ENCODE measurements at places on chromosomes 1 and 21.

DNA sequence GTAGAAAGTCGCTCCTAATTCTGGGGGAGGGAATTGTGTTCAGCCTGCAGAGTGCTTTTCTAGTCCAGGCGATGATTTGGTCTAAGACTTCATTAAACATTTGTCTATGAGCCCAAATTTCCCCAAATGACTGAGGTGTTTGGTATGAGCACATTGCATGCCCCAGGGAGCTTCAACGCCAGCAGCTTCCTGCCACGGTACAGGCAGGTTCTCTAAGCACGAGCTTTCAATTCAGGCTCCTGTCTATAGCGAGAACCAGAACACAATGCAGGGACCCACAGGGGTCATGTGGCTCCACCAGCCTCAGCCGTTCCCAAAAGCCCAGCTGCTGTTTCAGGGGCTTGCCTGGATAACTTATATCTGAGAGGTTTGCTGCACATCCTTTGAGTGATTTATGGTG is 34.1 kb upstream of the H6PD start:
- DNase-seq, result no peak

DNA sequence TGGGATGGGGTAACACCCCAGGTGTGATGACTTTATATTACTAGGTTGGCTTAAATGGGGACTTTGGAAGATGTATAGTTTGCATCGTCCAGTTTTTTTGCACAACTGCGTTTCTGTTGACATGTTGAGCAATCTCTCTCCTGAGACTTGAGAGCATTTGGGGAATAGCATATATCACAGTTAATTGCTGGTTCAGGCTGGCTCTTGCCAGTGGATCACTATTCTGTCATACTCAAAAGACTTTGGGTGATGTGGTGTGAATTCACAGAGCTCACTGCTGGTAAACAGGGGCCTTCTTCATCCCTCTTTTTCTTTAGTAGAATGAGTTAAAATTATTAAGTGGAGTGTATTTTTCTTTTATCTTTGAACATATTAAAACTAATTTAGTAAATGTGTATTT is 44.3 kb downstream of the LHX9 start:
- no peak for DNase-seq

- DNase-seq, result no peak
These were observed 38.6 kb downstream of the BRINP2 start for GRCh38 chr1:177209357-177209756.

GRCh38 chr1:100721526-100722207 is 2.1 kb downstream of the VCAM1 start:
- DNase-seq, result no peak

DNA sequence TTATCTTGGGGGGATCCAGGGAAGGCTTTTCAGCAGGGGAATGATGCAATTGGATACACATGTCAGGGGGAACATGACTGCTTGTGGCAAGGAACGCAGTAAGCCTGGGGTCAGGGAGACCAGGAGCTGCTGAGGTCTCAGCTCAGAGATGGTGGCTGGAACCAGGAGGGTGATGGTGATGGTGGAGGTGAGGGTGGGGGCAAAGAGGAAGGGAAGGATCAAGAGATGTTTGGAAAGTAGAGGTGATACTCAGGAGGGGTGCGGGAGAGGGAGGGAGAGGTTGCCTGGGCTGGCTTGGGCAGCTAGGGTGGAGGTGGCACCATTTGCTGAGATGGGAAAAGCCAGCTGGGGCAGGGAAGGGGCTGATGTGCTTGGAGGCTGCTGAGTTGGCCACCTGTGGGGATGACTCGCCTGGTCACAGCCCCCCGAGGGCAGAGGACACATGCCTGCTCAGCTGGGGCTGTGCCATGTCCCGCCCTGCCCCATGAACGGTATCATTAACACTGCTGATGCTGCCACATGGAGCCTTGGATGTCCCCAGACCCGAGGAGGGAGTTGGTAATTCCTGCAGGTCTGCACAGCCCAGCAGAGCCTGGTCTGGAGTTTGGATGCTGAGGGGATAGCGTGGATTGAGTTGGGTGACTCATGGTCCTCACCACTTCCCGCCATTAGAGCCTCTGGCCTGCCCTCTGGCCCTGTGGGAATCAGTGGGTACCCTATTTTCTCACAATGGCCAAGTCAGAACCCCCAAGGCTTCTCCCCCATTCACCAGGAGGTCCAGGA is 6.3 kb upstream of the PADI1 start:
- DNase-seq, result no peak

GRCh38 chr1:8170059-8170835 is 144.1 kb upstream of the ERRFI1 start:
- DNase-seq, result no peak

DNA sequence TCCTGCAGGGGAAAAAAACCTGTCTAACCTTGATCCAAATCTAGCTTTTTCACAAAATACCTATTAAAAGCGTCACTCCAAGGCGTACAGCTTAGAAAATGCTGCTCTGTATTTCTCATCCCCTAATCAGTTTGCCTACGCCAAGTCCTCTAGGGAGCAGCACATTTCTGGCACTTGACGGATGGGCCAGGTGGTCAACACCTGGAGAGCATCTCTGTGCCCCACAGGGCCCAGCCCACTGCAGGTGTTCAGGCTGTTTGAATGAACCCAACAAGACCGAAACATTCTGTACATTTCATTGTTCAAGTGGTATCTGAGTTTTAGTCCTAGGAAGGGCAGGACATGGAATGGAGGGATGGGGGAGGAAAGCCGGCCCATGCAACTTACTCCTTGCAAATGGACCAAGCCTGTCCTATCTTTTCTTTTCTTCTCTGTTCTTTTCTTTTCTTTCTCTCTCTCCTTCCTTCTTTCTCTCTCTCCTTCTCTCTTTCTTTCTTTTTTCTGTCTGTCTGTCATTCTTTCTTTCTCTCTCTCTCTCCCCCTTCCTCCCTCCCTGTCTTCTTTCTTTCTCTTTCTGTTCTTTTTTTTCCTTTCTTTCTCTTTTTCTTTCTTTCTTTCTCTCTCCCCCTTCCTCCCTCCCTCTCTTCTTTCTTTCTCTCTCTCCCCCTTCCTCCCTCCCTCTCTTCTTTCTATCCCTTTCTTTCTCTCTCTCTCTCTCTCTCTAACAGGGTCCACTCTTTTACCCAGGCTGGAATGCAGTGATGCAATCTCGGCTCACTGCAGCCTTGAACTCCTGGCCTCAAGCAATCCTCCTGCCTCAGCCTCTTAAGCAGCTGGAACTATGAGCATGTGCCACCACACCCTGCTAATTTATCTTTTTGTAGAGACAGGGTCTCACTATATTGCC is 29.1 kb downstream of the IGFN1 start:
- DNase-seq, result no peak

DNA sequence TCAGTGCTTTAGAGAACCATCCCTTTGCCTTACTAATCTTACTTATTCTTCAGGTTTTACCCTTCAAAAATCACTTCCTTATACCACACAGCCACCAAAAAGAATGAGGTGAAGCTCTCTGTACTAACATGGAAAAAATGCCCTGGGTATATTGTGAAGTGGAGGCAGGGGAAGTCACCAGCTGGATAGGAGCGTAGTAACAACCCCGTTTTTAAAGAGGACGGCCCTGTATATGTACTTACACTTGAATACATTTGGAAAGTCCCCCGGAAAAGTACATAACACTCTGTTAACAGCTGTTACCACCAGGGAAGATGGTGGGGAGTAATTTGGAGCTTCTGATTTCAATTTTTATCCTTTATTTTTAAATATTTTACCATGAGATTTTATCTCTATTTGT is 28.2 kb upstream of the KHDRBS1 start:
- no peak for DNase-seq

GRCh38 chr1:56095696-56096665 is 483.4 kb downstream of the PLPP3 start:
- DNase-seq, result no peak

DNA sequence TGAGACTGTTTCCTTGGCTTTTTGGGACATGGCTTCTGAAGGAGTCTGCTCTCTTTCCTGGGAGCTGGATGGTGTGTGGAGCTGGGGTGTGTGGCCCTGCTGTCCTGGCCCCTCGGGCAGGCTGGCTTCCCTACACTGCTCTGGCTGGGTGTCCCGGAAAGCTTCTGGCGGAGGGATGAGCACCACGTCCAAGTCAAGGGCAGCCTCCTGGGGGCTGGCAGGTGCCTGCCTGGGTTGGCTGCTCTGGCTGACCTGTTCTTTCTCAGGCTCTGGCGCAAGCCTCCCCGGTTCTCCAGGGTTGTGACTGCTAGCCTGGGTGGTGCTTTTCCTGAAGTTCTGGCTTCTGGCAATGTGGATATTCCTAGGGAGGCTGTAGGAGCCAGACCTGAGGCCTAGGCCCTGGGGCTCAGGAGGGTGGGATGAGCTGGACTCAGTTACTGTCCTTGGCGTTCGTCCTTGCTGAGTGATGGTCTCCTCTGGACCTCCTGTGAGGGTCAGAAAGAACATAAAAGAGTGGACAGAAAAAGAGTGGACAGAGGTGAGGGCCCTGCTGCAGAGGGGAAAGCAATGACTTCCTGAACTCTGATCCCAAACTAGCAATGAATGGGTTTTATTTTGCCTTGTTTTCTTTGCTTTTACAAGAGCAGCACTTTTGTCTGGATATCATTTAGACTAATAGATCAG is 9.4 kb downstream of the C1orf116 start:
- DNase-seq, result no peak

DNA sequence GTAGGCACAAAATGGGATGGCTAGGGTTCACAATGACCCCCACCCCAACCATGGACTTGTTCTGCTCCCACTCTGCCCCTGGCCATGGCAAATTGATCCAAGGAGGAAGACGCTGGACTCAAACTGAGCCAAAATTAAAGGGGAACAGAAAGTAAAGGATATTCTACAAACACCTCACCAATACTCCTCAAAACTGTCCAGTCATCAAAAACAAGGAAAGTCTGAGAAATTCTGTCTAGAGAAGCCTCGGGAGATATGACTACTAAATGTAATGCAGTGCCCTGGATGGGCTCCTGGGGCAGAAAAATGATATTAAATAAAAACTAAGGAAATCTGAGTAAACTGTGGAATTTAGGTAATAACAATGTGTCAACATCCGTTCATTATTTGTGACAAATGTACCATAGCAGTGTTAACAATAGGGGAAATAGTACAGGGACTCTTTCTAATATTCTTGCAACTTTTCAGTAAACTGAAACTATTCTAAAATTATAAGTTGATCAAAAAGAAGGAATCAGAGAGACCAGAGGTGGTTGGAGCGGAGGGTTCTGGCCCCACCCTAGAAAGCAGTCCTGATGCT is 45.0 kb downstream of the MIS18A start:
- no peak for DNase-seq

DNA sequence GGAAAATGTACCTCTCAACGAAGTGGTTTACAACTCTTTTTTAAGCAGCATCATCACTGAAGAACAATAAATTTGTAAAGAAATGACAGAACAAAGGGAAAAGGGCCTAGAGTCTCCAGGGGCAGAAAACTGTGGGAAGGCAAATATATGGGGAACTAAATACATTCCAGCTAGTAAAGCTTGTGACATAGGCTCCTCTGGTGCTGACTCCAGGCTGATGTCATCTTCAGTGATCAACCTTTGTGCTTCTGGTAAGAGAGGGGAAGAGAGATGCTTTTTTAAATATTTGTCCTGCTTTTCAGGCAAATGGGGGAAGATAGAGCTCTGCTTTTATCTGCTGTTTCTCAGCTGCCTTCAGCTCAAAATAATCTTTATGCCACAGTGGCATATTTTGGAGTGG is 323.2 kb downstream of the LRRIQ3 start:
- no peak for DNase-seq

DNA sequence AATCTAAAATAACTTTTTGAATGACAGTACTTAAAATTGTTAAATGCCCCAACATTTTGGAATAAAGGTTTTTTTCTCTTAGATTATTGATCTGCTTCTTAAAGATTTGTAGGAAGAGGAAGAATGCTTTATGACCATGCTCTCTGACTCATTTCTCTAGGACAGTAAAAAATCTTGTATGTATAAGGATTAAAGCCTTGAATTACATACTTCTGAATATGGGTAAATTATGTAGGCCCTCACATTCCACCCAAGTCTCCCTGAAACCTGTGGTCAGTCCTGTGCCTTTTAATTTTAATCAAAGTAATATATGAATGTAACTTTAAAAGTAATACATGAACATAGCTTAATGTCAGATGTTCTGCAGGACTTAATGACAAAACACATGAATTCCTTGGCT is 50.5 kb downstream of the ABCD3 start:
- DNase-seq, result no peak

GRCh38 chr21:35120631-35121180 is 71.6 kb upstream of the RUNX1 start:
- no peak for DNase-seq

DNA sequence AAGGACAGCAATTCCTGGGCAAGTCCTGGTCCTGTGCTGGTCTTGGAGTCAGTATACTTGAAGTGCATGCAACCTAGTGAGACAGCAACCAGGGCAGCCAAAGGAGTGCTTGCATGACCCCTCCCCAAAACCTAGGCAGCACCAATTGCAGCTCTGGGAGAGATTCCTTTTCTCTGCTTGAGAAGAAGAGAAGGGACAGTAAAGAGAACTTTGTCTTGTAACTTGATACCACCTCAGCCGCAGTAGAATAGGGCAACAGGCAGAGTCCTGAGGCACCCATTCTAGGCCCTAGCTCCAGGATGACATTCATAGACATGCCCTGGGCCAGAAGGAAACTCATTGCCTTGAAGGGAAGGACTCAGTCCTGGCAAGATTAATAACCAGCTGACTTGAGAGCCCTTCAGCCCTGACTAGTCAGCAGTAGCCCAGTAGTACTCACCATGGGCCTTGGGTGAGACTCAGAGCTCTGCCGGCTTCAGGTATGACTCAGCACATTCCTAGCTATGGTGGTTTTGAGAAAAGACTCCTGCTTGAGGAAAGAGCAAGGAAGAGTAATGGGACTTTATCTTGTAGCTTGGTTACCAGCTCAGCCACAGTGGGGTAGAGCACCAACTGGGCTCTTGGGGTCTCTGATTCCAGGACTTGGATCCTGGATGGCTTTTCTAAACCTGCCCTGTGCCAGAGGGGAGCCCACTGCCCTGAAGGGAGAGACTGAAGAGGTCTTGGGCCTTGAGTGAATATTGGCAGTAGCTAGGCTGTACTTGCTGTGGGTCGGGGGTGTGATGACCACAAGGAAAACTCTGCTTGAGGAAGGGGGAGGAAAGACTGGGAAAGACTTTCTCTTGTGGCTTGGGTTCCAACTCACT is 51.7 kb upstream of the ACADM start:
- DNase-seq, result no peak

GRCh38 chr1:226687426-226687825 is 51.7 kb downstream of the ITPKB start:
- no peak for DNase-seq

DNA sequence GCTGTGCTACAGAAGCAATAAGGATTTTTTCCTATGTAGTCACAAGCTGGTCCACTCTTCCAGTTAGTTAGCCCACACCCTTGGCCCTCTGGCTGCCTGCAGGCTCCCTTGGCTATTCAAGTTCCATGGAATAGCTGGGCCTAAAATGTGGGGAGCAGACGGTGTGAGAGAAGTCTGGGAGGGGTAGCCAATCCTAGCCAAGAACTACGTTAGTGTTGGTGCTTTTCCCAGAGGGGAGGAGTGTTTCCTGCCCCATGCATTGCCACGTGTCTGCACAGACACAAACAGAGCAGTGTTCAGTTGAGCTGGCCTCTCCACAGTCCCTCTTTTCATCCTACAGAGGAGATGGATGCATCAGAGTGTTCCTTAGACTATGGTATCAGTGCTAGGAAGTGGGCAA is 59.0 kb upstream of the IPO9 start:
- no peak for DNase-seq

GRCh38 chr1:218164111-218164929 is 120.8 kb upstream of the RRP15 start:
- DNase-seq, result peak; percentile 49

GRCh38 chr1:186679924-186680244 is 339 bp downstream of the PTGS2 start:
- no peak for DNase-seq

GRCh38 chr1:171929121-171929520 is 87.8 kb downstream of the DNM3 start:
- no peak for DNase-seq

- no peak for DNase-seq
These were observed 1.6 kb downstream of the DMRTB1 start for GRCh38 chr1:53460666-53461322.

Measured in mesothelial cell of epicardium (in vitro differentiated cells).